ENCODE measurements at places on chromosomes 4 and X.
A peak's percentile ranks its signal among the peaks of the same experiment; 100 is the strongest.

DNA sequence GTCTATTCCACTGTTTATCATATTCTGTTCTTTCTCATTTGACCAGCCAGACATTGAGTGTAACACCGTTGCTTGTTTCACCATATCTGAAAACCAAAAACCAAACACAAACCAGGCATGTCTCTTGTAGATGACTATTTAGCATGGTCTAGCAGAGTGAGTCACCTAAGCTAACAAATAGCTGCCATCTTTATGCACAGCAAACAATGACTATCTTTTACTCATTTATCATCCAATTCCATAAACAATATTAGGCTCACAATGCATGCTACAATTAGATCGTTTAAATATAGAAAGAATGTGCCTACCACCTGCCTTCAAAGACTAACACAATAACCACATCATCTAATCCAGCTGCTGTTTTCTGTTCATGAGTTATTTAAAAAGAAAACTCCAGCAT is 495.4 kb downstream of the PCDH19 start:
- DNase-seq: no peak

GRCh38 chr4:27148211-27148895 is 287.7 kb downstream of the STIM2 start:
- DNase-seq: no peak

GRCh38 chr4:147707892-147708672 is 23.8 kb upstream of the ARHGAP10 start:
- DNase-seq: no peak

- no peak for DNase-seq
These were observed 1368.6 kb downstream of the FSTL5 start for GRCh38 chr4:160795216-160795615.

DNA sequence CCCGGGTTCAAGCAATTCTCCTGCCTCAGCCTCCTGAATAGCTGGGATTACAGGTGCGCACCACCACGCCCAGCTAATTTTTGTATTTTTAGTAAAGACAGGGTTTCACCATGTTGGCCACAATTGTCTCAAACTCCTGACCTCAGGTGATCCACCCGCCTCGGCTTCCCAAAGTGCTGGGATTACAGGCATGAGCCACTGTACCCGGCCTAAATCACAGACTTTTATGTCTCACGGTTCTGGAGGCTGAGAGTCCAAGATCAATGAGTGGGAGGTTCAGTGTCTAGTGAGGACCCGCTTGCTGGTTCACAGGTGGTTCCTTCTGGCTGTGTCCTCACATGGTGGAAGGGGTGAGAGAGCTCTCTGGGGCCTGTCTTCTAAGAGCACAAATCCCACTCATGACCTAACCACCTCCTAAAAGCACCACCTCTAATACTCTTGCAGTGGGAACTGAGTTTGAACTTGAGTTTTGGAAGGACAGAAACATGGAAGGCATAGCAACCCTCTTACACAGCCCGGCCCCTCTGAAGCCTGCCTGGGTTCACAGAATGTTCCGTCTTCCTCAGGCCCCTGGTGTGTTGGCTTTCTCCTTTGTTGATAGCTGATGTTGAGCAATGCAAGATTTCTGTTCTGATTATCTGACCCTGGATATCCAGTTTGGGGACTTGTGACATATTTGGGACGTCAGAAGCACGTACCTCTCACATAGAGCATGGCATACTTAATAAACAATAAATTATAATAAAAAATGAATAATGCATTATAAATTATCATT is 1.9 kb upstream of the AKAP17A start:
- DNase-seq: no peak

GRCh38 chrX:74613370-74614092 is 893 bp downstream of the RLIM start:
- no peak for DNase-seq

- no peak for DNase-seq
These were observed 1.2 kb upstream of the N4BP2 start for GRCh38 chr4:40055511-40055862.

DNA sequence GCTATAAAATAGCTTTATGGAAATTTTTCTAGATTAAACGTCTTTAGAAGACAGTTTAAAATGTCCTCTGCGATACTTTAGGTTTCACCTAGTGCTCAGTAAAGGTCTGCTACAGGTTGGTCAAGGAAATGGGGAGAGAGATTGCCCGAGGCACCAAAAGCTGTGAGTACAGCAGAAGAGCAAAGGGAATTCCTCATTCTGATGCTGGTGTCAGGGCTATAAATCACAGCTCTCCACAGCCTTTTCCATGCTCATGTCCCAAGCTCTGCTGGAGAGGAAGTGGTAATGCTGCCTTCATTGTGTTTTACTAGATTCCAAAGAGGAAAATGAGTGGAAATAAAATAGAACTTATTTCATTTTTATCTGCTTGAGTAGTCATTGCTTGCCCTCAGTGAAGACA is 2060.4 kb downstream of the ARAP2 start:
- DNase-seq: no peak

DNA sequence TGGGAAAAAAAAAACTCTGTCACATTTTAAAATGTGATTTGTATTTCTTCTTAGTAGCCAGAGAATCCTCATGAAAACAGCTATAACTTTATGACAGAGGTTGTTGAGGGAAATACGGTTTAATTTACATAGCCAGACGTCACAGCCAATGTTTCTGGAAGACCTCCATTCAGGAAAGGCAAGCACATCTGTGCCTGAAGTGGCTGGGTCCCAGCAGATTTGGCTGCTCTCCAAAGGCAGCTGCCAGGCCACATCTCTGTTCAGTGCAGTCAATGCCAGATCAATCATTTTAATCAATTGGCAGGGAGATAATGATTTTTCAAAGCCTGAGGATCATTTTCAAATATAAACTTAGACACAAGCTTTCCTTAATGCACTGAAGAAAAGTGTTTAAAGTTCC is 86.5 kb upstream of the ZIC3 start:
- no peak for DNase-seq

GRCh38 chr4:101954975-101955678 is 164.6 kb downstream of the BANK1 start:
- DNase-seq: no peak

GRCh38 chr4:145840162-145840768 is 98.4 kb downstream of the ZNF827 start:
- DNase-seq: no peak

DNA sequence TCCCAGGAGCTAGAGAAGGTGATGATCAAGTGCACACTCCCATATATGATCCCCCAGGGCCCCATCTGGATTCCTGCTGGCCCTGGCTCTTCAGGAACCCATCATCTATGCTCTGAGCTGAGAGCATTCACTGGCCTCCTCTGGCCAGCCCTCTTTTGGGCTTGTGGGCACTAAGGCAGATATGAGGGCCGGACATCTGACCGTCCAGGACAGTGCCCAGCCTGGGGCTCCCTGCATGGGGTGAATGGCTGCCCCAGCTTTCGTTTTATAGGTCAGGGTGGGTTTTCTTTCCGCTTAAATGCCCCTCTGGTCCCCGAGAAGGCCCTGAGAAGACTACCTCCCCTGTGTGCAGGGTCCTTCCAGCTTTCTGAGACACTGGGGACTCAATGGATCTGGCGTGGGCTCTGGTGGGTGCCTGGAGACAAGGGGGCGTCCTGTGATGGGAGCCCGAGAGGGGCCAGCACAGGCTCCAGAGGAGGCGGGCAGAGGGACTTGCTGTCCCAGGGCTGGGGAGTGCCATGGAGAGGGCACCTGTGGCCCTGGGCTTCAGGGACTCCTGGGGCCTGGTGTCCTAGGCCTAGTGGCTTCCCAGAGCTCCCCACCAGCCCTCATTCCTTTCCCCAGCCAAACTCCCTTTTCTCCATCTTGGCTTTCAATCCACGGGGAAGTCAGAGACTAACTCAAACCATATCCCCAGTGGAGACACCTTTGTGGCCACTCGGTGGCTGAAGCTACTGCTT is 39.5 kb upstream of the GRPEL1 start:
- DNase-seq: no peak

DNA sequence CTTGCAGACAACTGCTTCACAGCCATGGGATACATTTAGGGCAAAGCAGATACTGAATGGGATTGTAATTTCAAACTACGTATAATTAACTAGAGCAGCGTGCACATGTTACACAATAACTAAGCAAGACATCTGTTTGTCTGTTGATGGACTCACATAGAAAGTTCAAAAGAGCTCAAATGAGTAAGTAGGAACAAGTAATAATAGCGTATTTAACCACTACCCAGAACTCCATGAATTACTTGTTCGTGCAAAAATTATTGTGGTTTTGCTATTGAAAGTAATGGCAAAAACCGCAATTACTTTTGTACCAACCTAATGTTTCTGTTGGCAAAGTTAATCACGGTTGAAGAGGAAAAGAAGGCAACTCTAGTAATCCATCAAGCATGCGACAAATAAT is 825.4 kb downstream of the PCDH18 start:
- no peak for DNase-seq

- DNase-seq: no peak
These were observed 188.4 kb downstream of the SHROOM3 start for GRCh38 chr4:76623217-76624045.

- no peak for DNase-seq
These were observed 222.6 kb downstream of the SPIN4 start for GRCh38 chrX:63128509-63128908.

DNA sequence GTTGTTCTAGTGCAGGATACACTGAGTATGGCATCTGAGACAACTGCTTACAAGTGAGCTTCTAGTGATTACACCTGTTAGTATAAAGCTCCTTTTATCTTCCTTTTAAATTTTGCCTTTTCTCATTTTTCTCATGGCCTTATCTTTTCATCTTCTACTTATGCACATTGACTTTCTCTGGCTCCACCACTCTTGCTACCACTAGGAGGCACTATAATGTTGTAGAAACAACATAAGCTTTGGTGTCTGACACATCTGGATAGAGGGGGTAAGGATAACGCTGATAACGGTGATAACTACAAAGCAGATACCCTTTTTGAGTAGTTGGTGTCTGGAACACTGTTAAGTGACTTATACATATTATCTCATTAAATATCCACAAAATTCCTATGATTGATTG is 187.4 kb upstream of the TEX13C start:
- DNase-seq: no peak

- no peak for DNase-seq
These were observed 54.3 kb downstream of the TSC22D3 start for GRCh38 chrX:107721318-107721717.

DNA sequence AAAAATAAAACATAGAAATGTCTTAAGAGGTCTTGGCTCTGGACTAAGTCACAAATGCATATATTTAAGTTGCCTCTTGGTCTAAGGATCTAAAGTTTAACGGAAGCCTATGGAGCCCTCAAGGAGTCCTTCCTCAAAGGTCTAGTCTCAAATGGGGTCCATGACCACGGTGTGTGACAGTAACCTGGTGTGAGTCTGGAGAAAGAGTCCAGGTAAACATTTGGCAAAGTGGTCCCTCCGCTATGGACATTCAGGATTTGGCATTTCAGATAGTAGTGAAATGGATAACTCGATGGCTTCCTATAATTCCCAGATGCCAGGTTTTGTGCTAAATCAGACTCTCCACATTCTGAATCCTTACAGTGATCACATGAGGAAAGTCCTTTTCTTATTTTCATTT is 44.2 kb downstream of the RHOH start:
- no peak for DNase-seq

GRCh38 chr4:146165840-146166239 is 9.7 kb upstream of the LSM6 start:
- DNase-seq: peak; percentile 77

- peak; percentile 67 for DNase-seq
These were observed 54.3 kb upstream of the TET2 start for GRCh38 chr4:105092356-105092755.

DNA sequence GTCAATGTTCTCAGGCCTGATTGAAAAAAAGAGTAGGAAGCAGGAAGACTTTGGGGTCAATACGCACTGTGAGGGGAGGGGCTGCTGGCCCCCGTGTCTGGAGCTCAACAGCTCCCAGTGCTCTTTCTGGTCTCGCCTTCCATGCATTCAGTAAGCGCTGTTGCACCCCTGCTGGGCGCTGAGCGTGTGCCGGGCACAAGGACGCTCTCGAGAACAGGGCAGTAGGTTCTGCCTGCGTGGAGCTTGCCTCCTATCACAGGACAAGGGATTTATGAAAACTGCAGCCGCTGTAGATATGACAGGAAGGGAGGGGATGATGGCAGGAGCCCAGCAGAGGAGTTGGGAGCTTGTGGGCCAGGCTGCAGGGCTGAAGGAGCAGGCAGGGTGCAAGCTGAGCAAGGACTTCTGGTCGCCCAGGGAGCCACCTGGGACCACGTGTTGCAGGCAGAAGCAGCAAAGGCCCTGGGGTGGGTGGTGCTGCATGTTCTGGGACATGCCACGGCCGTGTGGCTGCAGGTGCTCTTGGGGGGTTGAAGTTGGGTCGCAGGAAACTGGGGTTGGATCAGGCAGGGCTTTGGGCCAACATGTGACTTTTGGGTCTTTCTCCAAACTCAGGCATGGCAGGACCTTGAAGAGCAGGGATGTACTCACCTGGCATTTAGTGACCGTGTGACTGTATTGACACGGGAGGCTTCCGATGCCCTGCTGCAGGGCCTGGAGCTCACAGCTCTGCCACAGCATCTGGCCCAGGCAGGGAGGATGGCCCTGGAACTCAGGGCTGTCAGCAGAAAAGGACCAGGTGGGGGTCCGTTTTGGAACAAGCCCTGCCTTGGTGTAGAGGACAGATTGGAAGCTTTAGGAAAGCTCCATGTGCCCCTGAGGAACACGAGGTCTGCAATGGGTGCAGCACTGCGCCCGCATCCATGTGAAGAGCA is 97.9 kb downstream of the CPZ start:
- DNase-seq: no peak

DNA sequence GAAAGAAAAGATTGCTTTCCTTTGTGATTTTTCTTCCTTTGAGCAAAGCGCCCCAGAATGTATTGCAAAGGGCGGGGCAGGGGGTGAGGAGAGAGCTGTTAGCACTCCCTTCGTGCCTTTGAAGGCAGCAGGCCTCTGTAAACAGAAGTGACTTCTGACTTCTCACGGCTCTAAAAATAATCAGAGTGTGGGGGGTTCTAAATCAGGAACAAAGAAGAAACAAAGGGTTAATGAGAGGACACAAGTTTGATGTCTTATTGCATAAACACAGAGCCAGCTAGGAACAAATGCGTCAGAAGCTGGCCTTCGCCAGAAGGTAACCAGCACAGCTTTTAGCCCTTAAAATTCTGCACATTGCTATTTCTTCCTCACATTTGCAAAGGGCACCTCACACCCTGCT is 626.2 kb downstream of the MID1IP1 start:
- DNase-seq: peak; percentile 6

- no peak for DNase-seq
These were observed 38.8 kb downstream of the GAB1 start for GRCh38 chr4:143375326-143376073.

GRCh38 chrX:50093625-50094024 is 107.2 kb downstream of the AKAP4 start:
- no peak for DNase-seq

DNA sequence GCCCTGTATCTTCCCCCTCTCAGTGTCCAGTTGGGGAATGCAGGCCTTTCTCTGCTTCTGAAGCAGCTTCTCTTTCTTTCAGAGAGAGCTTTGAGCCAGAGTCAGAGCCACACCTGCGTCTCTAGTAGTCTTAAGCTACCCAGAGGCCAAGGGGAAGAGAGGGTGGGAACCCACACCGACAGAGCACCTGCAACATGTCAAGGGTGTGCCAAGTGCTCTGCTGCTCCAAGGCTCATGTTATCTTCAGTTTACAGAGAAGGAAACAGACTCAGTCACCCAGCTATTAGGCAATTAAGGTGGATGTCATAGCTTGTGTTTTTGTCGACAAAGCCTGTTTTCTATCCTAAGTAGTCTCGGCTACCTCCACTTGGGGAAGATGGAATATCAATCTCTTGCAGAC is 22.7 kb upstream of the RNF212 start:
- no peak for DNase-seq

Data from HS-5 (cell line).